ENCODE measurements at places on chromosomes 11 and 22.

DNA sequence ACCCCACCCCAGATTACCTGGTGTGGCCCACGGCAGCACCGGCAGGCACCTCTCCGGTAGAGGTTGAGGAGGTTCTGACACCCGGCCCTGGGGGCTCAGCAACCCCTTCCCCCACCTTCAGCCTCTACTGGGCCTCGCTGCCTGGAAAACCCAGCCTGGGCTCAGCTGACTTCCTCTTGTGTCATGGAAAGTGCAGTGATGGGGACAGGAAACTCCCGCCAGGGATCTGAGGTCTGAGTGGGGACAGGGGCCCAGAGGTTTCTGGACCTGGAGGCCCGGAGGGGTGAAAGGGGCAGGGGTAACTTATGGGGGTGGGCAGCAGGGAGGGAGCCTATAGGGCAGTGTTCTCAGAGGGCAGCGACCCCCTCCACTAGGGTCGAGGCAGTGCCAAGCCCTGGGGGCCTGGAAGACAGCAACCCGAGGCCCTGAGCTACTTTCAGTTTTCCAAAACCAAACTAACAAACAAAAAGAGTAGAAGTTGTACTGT, 10.0 kb upstream of the CD5 start:
- DNase-seq, result no peak

- no peak for DNase-seq
Observed at GRCh38 chr22:46661221-46661851, 41.1 kb downstream of the GRAMD4 start.

GRCh38 chr11:98153752-98154151, 867.0 kb upstream of the CNTN5 start:
- DNase-seq, result no peak

DNA sequence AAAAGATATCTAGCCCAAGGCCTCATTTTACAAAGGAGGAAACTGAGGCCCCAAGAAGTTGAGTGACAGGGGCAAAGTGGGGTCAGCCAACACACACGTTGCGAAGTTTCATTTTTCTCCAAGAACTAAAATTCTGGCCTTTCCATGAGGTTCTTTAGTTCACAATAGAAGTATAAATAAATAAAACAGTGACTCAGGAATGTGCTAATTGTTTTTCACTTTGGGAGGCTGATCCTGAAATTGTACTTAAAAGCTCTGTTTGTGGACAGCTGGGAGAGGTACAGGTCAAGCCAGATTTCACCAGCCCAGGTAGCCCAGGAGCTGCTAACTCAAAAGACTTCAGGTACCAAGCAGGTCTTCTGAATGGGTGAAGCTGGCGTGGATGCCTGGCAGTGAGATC, 105.2 kb downstream of the TRAF6 start:
- DNase-seq, result no peak

- DNase-seq, result no peak
Observed at GRCh38 chr11:94046796-94047195, 25.6 kb downstream of the HEPHL1 start.

- DNase-seq, result no peak
Observed at GRCh38 chr22:29217827-29218757, 12.4 kb downstream of the EMID1 start.

DNA sequence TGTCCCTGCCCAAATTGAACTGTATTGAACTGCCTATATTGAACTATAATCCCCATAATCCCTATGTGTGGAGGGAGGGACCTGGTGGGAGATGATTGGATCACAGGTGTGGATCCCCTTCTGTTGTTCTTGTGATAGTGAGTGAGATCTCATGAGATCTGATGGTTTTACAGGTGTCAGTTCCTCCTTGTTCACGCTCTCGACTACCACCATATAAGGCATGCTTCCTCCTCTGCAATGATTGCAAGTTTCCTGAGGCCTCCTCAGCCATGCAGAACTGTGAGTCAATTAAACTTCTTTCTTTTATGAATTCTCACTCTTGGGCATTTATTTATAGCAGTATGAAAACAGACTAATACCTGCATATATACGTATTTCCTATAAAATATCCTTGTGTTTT, 206.5 kb upstream of the PDGFD start:
- no peak for DNase-seq

DNA sequence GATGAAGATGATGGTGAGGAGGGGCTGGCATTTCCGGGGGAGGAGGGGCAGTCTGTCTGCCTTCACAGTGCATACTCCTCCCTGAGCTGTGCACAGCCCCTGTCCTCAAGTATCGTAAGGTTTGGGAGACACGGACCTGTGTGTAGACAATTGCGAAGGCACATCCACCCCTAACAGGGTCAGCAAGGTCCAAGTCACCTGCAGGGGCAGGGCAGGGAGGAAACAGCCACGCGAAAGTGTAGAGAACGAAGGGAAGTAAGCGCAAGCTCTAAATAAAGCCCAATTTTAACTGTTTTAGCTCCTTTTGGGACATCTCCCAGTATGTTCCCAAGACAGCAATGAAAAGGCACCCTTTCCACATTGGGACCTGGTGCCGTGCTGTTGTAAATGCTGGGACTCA, 448.2 kb downstream of the TBC1D22A start:
- DNase-seq, result no peak

- DNase-seq, result no peak
Observed at GRCh38 chr11:119599864-119600541, 129.0 kb downstream of the NECTIN1 start.

- DNase-seq, result no peak
Observed at GRCh38 chr11:71438650-71439049, 9.5 kb downstream of the DHCR7 start.

- no peak for DNase-seq
Observed at GRCh38 chr11:21615955-21616371, 576.9 kb upstream of the ANO5 start.

DNA sequence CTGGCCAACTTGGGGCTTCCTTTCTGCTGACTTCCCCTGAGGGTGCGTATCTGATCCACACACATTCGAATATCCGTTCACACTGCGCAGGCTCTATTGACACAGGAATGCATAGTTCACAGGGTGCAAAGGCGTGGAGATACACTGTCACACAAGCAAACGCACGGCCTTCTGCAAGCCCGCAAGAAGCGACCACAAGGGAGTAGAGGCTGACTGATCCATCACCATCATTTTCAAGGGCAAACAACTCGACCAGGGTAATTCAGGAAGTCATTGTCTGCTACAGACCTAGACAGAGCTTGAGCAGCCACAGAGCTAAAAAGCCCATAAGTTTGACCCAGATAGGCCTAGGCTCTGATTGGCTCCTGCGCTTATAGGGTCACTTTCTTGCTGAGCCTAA, 392.3 kb downstream of the MN1 start:
- no peak for DNase-seq

- DNase-seq, result peak; percentile 71
Observed at GRCh38 chr22:25942115-25942855, 200.3 kb downstream of the MYO18B start.

- no peak for DNase-seq
Observed at GRCh38 chr11:69359735-69360480, 66.0 kb downstream of the MYEOV start.

DNA sequence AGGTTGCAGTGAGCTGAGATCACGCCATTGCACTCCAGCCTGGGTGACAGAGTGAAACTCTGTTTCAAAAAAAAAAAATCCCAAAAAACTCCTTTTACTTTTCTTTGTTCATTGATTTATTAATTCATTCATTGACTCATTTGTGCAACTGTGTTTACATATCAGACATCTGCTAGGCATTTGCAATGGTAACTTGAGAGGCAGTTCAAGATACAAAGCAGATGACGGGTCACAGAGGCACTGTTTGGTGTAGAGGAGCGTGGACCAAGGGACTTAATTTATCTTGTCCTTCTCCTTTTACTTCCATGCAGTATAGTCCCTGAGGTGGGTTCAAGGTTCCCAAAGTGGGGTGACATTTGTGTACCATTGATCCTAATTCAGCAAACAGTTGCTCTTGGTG, 71.4 kb downstream of the KIAA1671 start:
- no peak for DNase-seq

GRCh38 chr11:44328138-44328660, 18.3 kb upstream of the ALX4 start:
- no peak for DNase-seq

DNA sequence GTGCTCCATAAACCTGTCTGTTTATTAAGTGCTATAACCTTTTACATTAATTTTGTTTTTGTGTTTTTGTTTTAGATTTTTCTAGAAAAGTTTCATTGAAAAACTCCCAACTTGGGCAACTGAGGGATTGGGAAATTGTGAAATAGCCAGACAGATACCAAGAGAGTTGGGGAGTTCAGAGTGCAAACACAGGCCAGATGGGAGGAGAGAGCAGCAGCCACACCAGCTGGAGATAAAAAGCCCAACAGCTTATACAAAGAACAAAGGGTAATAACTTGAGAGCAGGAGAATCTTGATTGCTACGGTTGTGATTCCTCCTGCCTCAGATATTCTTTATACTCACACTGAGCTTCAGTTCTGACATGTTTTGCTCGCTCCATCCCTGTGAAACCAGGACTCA, 1642.2 kb downstream of the LRRC4C start:
- DNase-seq, result peak; percentile 62

- DNase-seq, result peak; percentile 71
Observed at GRCh38 chr11:73140213-73141030, 1.7 kb downstream of the FCHSD2 start.

DNA sequence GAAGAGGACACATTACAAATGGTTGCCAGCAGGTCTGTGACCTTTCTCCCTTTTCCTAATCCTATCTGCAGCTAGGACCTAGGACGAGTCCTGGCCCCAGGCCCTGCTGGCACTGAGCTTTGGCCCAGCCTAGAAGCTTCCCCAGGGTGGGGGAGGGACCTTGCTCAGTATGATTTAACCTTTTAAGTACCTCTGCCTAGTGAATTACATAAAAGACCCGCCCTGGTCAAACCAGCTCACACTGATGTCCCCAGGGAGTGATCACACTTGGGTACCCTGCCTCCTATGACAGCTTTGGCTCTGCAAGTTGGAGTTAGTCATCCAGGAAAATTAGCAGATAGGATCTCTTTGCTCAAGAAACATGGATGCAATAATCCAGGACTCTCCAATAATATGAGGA, 21.9 kb downstream of the ASCC2 start:
- no peak for DNase-seq

GRCh38 chr22:42929838-42930155, 72.7 kb upstream of the ARFGAP3 start:
- DNase-seq, result no peak

GRCh38 chr11:27355575-27356104, 7.4 kb downstream of the CCDC34 start:
- no peak for DNase-seq

- DNase-seq, result no peak
Observed at GRCh38 chr11:17563231-17563646, 16.2 kb downstream of the OTOG start.

DNA sequence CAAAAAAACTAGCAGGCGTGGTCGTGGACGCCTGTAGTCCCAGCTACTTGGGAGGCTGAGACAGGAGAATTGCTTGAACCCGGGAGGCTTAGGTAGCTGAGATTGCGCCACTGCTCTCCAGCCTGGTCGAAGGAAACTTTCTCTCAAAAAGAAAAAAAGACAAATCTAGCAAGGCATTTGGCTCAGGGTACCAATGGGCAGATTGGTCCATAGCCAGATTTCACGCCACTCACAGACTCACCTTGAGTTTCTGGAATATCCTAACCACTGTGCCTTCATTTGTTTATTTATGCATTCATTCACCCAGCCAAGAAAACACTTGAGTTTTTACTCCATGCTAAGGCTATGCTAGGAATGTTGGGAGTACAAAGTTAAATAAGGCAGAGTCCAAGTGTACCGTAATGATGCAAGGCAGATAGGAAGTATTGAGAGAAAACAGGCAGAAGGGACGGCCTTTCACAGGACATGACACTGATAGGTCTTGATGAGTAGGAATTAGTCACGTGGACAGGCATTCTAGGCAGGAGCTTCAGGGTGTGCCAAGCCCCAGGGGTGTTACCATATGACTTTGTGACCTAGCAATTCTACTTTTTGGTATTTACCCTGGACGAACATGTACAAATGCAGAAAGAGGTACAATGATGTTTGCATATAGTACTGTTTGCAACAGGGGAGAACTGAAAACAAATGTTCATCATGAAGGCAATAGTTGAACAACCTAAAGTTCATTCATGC, 3.0 kb upstream of the PACSIN3 start:
- DNase-seq, result peak; percentile 39

- DNase-seq, result peak; percentile 87
Observed at GRCh38 chr11:47980088-47980906, at the start of gene PTPRJ. PTPRJ (plus strand) TSS chr11:47980559; CDS start chr11:47980913, 354 bp downstream.

DNA sequence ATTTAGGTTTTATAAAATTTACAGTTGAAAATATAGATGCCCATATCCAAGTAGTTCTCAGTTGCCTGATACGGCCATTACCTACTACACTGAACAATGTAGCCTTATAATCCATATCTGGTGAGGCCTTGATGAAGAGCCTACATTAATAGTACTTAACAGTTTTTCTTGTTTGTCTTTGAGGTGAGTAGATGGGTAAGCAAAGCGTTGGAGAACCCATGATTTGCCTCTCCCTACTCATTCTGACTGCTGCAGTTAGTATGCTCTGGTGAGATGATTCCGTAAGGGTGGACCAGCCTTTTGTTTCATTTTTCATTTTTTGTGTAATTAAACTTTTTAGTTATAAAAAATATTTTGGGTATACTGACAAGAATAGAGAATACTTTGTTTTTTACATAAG, 11.4 kb downstream of the PAAF1 start:
- no peak for DNase-seq
